ENCODE measurements at places on chromosomes 1 and 21.

DNA sequence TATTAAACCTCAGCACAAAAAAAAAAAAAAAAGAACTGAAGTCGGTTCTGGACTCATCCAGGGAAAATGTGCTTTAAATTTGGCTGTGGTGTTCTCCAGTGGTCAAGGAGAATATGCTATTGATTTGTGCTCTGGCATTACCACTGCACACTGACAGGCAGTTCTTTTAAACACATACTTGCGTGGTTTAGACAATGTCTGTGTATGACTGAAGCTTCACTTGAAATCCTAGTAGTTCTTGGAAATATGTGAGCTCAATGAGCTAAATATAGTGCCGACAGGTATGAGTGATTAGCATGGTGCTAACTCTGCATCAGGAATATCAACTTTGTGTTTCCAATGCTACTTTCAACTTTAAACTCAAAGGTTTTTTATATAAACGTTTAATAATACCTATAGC, 415.6 kb downstream of the SMYD3 start:
- DNase-seq, result no peak

DNA sequence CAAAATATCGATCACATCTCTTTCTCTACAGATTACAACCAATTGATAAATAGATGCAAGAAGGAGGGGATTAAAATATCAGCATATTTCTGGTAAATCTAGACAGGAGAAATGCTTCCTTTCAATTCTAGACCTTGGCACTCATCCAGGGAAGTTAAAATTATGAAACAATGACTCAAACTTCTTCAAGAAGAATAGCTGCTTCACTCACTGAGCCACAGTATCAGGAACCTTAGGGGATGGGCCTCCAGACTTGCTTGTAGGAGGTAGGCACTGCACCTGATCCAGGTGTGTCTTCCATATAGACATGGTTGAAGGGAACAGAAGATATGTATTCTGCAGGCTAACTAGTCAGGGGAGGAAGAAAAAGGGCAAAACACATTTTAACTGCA, 9.8 kb downstream of the SLAMF7 start:
- no peak for DNase-seq

DNA sequence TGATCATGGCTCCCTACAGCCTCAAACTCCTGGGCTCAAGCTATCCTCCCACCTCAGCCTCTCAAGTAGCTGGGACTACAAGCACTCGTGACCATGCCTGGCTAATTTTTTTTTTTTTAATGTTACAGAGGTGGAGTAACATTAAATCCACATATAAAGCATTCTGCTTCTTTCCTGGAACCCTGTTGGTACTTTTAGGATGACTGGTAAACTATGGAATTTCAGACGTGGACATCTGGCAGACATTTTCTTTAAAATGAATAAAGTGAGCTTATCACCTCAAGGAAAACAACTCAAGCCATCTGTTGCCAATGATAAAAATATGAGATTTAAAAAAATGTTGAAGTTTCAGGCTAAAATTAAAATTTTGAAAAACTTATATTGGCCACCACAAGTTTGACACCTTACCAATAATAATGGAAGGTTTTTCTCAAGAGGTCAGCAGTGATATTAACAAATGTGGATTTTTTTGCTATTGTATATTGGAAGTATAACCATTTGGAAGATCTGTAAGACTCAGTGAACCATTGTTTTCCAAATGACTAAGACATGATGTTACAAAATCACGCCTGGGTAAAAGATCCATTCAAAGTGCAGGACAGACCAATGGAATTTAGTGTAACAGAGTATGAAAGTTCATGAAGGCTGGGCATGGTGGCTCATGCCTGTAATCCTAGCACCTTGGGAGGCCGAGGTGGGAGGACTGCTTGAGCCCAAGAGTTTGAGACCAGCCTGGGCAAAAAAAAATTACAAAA, 52.7 kb upstream of the EIF4G3 start:
- no peak for DNase-seq

- DNase-seq, result no peak
These were observed 46.6 kb downstream of the WLS start for GRCh38 chr1:68185743-68186142.

- DNase-seq, result no peak
These were observed 22.2 kb downstream of the C1orf21 start for GRCh38 chr1:184409011-184409410.

DNA sequence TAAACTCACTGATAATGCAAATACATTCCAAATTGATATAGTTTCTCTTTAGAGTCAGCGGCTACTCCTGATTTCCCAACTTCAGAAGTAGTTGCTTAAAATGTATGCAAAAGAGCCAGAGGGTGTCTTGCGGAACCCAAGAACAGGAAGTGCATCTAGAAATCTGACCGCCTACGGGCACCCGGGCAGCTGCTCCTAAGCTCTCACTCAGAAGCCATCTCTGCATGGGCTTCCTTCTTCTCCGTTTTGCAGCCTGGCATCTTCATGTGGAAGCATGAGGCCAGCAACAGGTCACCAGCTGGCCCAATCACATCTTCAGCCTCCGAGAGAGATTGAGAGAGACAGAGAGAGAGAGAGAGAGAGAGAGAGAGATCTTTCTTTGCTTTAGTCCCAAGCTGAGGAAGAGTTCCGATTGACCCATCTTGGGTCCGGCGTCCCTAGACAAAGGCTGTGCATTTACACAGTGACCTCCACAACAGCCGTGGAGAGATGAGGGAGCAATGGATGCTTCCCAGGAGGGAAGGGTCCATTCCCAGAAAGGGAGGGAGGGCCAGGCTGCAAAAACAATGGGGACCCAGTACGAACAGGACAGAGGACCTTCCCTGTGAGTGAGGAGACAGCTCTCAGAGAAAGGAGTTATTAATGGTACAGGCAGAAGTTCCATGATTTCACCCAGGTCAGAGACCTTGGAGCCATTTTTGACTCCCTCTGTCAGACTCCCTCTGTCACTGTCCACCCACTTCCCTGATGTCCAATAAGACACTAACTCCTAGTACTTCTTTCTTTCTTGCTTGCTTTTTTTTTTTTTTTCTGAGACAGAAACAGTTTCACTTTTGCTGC, 28.2 kb upstream of the SLC30A1 start:
- DNase-seq, result peak; percentile 11

- DNase-seq, result no peak
These were observed 36.1 kb upstream of the CHIT1 start for GRCh38 chr1:203265541-203265940.

GRCh38 chr1:112358798-112359408, 37.1 kb upstream of the CTTNBP2NL start:
- DNase-seq, result peak; percentile 48

DNA sequence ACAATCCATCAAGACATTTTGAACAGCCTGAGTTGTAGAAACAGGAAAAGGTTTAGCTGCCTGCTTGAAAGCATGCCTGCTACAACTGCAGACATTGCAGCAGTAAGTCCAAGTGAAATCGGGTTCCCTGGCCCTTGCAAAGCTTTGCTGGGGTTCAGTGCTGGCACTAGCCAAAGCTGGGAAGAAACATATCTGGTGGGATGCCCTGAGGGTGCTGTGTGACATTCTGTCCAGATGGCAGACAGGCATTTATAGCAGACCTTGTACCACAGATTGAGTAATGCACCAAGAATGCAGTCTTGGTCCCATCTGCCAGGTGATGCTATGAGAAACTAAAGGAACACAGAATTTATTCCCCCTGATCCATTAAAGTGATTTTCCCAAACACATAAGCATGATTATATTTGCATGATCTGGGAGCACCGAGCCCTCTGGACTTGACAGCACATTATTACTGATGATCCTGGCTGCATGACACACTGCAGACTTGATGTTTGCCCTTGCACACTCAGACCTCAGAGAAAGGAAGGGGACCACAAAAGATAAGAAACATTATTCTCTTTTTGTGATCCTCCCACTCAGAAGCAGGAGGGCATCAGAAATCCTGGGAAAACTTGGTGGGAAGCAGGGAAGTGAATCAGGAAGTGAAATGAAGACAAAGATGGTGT, 223.7 kb upstream of the FAM78B start:
- DNase-seq, result peak; percentile 51

GRCh38 chr1:55588309-55588708, 373.1 kb upstream of the USP24 start:
- DNase-seq, result no peak

DNA sequence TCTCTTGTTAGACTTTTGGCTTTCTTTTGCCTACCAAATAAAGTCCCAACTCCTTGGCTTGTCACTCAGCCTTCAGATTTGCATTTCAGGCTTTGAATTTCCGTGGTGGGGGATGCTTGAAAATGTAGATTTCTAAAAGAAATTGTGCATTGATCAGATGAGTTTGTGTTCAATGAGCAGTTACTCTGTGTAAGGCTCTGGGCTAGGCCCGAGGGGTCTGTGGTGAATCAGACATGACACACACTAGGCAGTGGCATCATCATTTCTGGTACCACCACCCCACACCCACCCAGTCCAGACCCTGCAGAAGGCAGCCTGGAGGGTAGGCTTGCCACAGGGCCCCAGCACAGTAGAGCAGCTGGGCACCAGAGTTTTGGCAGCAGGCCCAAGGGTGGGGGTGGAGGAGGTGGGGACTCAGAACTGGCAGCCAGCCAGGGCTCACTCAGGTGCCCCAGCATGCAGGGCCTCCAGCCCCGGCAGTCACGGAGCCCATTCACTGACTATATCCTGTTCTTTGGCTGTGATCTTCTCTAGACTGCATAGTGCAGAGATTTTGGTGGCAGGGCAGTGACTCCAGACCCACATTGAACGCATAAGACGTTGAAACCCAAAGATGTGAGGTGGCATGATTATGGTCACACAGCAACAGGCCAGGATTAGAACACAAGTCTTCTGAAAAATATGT, 97.2 kb upstream of the ARTN start:
- peak; percentile 86 for DNase-seq

GRCh38 chr1:22636927-22637326, 499 bp downstream of the C1QA start:
- DNase-seq, result no peak

DNA sequence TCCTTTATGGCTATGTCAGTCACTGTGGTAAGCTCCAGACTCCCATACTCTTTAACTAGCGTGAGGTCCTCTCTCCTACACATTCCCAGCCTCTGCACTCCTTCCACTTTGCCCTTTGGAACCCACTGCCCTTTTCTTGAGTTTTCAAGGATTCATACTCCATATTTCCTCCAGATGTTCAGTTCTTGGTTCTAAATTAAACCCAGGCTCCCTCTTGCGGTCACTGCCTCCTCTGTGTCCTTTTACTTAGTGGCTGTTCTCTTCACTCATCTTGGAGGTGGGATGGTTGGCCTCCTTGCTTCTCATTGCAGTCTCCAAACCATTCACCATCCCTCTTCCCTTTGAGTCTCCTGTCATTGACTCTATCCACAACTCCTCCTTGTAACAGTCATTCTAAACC, 208.1 kb downstream of the TGFB2 start:
- no peak for DNase-seq
